RWPE2 (cell line): ENCODE measurements at places on chromosomes 7 and 10.

- peak; percentile 51 for DNase-seq
These were observed 9.3 kb upstream of the PAPOLB start for GRCh38 chr7:4871056-4871680.

DNA sequence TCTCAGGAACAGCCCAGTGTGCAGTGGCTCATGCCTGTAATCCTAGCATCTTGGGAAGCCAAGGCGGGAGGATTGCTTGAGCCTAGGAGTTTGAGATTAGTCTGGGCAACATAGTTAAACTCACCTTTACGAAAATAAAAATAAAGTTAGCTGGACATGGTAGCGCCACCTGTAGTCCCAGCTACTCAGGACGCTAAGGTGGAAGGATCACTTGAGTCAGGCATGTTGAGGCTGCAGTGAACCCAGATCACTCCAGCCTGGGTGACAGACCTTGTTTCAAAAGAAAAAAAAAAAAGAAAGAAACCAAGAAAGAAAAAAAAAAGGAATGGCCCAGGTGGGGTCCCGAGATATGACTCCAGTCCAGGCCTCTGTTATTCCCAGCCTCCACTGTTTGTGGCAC lies 96.6 kb downstream of the SLC25A13 start:
- DNase-seq: no peak

GRCh38 chr7:65722361-65722792 lies 150.5 kb upstream of the VKORC1L1 start:
- DNase-seq: no peak

- DNase-seq: no peak
These were observed 23.5 kb downstream of the GNAT3 start for GRCh38 chr7:80488406-80488805.
